Renal cortex interstitium (tissue), 15 donors: ENCODE measurements at places on chromosomes 6 and 20.

GRCh38 chr6:141669141-141669540 is 463.6 kb upstream of the GJE1 start:
- no peak for DNase-seq

DNA sequence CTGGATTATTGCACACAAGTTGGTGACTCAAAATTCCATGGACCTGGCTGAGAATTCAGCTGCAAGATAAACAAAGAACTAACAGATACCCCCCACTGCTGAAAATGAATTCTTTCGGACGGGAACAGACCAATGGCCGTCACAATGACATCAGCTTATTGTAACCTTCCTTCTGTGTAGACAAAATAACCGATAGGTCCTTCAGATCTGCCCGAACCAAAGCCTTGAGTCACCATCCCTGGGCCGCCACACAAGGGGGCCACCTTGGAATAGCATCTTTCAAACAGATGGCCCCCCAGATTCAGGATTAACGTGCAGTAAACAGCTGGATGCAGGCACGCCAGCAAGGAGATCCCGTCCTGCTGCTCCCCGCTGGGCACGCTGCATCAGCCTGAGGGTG is 214.0 kb upstream of the EXOC2 start:
- no peak for DNase-seq

DNA sequence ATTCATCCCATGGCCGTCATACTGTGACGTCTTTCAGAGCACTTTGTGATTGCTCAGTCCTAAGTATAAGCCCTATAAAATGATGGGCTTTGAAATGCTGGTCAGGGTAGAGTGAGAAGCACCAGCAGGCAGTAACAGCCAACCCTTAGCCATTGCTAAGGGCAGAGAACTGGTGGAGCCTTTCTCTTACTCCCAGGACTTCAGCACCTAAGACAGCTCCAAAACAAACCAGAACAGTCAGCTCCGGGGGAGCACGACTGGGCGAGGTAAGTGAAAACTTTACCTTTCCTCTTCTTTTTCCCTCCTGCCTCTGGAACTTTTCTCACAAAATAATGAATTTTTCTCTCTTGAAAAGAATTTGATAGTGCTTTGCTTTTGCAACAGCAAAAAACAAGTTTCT is at the start of gene VIP:
TSS of gene VIP (plus strand) at position 104 of the 400 bp plus-strand sequence. CDS start 1,381 bp downstream, outside the sequence.
- DNase-seq = peak; percentile 13

DNA sequence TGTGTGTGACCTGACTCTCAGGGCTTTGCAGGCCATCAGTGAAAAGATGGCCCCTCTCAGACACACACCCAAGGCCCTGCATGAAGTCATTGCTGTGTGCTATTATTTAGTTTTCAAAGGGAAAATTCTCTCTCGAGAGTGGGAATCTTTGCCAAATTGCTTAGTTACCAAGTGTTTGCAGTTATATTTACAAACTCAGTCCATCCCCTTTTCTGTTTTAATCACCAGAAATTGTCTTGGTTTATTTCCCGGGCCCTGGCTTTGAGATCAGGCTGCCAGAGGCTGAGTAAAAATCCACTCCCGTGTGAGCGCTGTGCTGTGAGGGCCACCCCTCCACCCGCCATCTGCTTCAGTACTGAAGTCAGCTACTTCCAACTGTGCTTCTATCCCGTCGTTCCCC is 163.1 kb downstream of the SOD2 start:
- DNase-seq = no peak

- DNase-seq = no peak
These were observed 161.3 kb upstream of the AGPAT4 start for GRCh38 chr6:161434921-161435747.

GRCh38 chr6:21115111-21115510 is 478.4 kb upstream of the SOX4 start:
- no peak for DNase-seq

- DNase-seq = no peak
These were observed 67.3 kb upstream of the SIRPG start for GRCh38 chr20:1724901-1725300.

DNA sequence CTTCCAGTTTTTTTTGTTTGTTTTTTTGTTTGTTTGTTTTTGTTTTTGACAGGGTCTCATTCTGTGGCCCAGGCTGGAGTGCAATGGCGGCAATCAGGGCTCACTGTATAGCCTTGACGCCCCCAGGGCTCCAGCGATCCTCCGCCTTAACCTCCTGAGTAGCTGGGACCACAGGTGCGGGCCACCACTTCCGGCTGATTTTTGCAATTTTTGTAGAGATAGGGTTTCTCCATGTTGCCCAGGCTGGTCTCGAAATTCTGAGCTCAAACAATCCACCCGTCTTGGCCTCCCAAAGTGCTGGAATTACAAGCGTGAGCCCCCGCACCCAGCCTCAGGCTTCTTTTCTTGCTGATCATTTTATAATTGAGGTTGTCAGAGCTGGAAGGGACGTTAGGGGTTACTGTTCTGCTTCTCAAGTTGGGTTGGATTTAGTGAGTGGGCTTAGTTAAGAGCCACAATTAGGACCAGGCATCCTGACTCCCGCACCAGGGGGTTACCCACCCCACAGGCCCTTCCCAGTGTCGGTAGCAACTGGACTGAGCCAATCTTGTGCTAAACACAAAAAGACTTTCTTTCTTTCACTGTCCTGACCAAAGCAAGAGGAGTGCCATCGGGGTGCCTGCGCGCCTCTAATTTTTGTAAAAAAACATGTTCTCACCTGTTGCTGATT is 13.1 kb upstream of the ZSCAN9 start:
- DNase-seq = no peak

DNA sequence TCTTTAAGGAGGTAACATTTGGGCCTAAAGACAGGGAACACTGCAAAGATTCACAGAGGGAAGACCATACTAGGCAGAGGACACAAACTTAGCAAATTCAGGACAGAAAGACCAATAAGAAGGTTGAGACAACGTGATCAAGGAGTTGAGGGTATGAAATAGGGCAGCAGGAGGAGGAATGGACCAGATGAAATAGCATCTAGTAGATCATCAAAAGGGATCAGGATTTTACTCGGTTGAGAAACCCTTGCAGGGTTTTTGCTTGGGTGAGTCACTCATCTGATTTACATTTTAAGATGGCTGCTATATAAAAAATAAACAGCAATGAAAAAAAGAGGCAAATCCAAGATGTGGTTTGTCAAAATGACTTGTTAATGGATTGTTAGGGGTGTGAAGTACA is 4.7 kb downstream of the BCLAF1 start:
- DNase-seq = no peak

- DNase-seq = no peak
These were observed 230.7 kb upstream of the MARCKS start for GRCh38 chr6:113626475-113626874.

DNA sequence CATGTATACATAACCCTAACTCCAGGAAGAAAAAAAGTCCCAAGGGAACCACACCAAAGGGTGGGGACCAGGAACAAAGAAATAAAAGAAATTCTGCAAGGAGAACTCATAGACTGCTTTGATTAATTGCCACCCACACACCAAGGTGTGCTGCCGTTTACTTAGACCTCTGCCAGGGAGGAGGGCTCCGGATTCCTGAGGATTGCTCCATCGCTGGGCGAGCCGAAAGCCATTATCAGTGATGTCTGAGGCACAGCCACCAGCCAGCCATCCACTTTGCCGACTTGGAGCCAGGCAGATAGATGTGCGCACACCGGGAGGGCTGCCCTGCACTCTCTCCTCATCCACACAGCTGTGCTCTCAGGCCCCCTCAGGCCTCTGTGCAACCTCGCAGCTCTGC is 272.7 kb upstream of the FOXQ1 start:
- no peak for DNase-seq

- no peak for DNase-seq
These were observed 113.0 kb upstream of the SLC22A23 start for GRCh38 chr6:3569816-3570215.

- no peak for DNase-seq
These were observed 24.8 kb upstream of the AMD1 start for GRCh38 chr6:110849781-110850180.

GRCh38 chr6:52566853-52567279 is 10.0 kb downstream of the TRAM2 start:
- DNase-seq = no peak

GRCh38 chr6:47043286-47043685 is 1.2 kb upstream of the ADGRF1 start:
- DNase-seq = no peak

GRCh38 chr6:28537065-28537464 is 11.4 kb downstream of the GPX5 start:
- DNase-seq = no peak

GRCh38 chr6:157235600-157236039 is 87.7 kb downstream of the TMEM242 start:
- no peak for DNase-seq

DNA sequence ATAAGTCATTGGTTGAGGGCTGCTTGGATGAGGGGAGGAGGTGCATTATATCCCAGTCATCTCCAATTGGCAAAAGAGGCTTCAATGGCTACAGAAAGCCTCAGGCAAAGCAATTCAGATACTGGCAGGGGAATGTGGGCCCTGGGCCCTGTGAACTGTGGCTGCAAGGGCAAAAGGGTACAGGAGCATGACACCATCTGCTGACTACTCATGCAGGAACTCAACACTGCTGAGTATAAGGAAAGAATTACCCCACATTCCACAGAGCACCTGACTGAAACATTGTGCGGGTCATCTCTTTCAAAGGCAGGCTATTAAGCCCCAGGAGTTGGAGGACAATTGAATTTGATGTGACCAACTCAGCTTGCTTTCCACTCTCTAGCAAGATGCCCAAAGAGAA is 92.1 kb upstream of the SPTLC3 start:
- peak; percentile 17 for DNase-seq

DNA sequence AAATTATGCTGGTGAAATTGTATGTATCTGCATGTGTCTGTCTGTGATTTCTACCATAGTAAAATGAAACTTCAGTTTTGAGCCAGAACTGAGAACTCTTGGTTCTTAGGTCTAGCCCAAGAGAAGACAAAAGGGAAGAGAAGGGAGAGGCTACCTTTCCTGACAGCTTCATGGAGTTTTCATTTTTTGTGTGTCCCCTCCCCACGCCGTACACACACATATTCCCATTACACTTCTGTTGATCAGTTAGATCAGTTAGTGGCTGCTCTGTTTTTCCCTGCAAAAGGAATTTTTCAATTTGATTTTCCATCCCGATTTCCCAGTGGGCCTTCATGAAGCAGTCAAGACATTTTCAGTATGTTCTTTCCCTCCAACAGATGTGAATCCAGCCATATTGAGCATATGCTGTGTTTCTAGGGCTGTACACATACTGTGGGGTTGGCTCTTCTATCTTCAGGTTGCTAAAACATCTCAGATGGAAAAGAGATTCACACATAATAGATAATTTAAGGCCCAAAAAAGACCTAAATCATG is 52.5 kb downstream of the HIVEP1 start:
- no peak for DNase-seq

- no peak for DNase-seq
These were observed 49.8 kb upstream of the OR14J1 start for GRCh38 chr6:29251736-29252135.

DNA sequence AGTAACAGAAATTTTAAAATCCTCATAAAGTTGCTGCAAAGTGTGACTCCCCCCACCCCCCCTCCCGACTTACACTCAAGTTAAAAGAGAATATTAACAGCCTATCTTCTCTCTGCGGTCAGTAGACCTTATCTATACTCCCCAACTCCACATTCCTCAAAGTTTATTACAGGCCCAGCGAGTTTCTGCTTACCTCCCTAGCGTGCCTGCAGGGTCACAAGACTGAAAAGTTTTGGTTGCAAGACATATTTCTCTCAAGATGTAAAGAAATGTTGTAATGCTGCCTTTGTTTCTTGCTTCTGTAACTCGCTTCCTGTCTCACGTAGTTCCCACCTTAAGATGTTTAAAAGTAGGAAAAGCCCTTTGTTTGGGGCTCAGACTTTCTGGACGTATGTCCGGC is 699.6 kb downstream of the PHF3 start:
- no peak for DNase-seq

DNA sequence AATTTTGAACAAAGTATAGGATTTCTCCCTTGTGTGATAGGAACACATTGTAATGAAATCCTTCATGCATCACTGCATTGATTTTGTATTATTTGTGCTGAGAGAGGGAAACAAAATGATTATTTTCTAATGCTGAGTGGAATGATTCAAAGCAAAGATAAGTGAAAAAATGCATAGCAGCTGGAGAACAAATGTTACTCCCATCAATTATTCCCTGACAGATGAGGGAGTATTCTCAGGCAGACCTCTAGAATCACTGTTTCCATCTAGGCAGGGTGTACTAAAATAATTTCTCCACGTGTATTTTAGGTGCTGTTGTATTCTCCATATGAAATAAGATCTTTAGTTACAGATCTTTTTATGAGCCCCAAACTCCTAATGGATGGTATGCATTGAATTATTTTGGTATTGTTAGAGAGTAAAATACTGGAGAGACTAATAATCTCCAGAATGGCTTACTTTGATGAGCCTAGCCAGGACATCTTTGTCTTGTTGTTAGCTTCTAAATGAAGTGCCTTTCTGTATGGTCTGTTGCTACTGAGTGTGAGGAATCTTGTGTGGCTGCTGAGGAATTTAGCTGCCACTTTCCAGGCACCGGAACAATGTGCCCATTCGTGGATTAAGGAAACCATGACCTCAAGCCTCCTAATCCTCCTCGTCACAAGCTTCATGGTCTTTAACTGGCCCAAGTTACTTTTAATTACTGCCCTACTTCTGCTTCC is 39.6 kb downstream of the RNF217 start:
- no peak for DNase-seq

DNA sequence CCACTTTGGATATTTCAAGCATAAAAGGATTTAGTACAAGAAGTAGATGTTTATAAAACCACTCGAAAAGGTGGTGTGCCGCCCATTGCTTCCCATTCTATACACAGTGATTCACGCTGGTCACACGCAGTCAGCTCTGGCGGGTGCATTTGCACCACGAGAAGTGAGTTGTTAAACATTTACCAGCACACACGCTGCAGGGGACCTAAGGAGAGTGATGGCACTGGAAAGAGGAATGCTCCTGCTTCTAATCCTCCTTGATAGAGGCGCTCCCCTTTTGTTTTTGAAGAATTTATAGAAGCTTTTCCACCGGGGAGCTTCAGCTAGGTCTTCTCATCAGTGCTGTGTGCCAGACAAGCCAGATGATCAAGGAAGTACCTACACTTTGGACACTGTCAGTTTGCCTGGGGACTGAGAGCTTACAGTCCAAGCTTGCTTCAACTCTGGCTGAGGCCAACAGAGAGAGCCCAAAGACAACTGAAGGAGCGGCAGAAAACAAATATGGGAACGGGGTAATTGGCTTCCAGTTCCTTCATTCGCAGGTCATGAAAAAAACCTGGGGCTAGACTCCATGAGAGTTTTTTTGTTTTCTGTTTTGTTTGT is 31.2 kb downstream of the MUC22 start:
- no peak for DNase-seq

- no peak for DNase-seq
These were observed 143.7 kb downstream of the SMOC2 start for GRCh38 chr6:168584671-168585070.

- no peak for DNase-seq
These were observed 19.7 kb upstream of the MDFI start for GRCh38 chr6:41618598-41618997.
